Cortex of kidney (tissue), 1 donor: ENCODE measurements at places on chromosomes 2 and 18.

GRCh38 chr18:56161566-56162260, 476.7 kb downstream of the TXNL1 start:
- DNase-seq = no peak

GRCh38 chr2:222535477-222535876, 111.1 kb downstream of the SGPP2 start:
- DNase-seq = no peak

GRCh38 chr2:238787501-238787900, 60.4 kb upstream of the TWIST2 start:
- DNase-seq = no peak

DNA sequence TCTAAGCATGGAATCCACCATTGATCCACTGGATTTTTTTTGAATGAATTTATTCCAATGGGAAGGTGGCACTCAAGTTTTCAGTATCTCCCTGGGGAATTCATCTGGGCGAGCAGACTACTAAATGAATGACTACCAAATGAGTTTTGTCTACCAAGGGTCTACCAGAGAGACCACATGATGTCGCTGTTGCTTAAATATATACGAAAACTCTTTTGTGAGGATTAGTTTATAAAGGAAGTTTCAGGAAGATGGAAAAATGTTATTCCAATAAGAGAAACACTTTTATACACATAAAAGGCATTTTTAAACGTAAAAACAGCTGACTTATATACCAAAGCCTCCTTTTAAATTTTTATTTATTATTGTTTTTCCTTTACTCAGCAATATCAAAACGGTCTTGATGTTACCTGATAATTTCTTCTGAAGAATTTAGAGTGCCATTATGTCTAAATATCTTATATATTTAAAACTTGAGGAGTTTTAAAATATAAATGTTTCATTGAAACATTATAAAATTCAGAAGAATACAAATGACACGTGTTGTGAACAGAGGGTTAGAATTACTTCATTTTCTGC, 139.7 kb downstream of the HRH4 start:
- no peak for DNase-seq

DNA sequence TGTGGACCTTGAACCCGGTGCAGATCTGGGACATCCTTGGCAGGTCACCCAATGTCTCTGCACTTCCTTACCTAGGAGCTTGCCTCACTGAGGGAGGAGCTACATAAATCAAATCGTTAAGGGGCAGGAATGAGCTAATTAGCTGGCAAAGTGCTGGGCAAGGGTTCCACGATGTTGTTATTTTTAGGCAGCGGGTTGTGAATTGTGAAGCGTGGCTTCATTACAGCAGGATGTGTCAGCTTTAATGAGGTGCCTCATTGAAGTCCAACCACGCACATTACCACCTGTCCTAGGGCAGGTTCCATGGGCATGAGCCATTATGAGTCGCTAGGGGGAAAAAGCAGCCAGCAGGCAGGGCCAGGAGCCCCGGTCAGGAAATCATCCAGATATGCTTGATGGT, 127.0 kb upstream of the AGAP1 start:
- no peak for DNase-seq

- no peak for DNase-seq
These were observed 2.4 kb downstream of the RTKN start for GRCh38 chr2:74439373-74439772.

DNA sequence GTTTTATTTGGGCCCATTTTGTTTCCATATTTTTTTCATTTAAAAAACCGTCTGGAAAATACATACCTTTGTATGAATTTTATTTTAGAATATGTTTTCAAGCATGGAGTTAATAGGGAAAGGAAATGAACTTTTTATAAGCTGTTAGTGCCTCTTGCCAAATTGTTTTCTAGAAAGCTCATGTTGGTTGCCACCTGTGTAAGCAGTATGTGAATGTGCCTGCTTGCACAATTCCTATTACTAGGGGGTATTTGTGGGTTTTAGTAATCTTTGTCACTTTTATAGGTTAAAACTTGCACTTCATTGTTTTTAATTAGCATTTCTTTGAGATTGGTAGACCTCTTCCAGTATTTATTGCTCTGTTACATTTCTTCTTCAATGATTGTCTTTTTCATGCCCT, 107.3 kb downstream of the TANC1 start:
- DNase-seq = no peak

GRCh38 chr2:41500895-41501294, 546.9 kb upstream of the PKDCC start:
- DNase-seq = no peak

DNA sequence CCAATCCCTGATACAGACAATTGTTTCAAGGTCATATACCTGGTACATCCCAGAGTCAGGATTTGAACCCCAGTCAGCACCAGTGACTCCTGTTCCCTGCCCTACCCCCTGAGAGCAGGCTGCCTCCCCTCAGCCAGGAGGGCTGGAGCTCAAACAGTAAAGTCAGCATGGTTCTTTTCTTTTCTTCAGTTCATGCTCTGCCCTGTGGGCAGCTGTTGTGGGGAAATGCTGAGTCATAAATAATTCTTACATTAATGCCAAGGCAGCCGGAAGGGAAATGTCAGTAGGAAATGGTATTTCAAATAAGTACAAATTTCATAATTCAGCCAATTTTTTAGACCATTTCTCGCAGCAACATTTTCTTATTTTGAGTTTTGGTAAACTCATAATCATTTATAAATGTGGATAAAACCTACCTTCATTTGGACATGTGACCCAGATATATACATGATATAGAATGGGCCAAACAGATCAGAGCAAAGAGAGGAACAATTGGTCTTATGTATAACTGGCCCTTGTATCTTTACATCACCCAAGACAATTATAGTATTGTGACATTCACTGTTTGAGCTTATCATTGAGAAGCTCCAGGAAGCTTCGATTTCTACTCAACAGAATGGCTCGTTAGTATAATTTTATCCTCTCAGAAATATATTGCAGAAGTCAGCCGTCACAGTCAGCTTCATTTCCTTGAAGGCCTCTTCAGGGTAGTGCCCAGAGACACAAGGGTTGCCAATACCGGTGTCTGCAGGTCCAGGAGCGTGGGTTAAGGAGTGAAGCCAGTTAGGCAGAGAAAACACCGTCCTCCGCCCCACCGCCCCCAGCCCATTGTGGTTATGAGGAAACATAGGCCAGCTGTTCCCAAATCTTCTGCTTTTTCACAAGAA, 28.0 kb upstream of the SCYGR1 start:
- no peak for DNase-seq

DNA sequence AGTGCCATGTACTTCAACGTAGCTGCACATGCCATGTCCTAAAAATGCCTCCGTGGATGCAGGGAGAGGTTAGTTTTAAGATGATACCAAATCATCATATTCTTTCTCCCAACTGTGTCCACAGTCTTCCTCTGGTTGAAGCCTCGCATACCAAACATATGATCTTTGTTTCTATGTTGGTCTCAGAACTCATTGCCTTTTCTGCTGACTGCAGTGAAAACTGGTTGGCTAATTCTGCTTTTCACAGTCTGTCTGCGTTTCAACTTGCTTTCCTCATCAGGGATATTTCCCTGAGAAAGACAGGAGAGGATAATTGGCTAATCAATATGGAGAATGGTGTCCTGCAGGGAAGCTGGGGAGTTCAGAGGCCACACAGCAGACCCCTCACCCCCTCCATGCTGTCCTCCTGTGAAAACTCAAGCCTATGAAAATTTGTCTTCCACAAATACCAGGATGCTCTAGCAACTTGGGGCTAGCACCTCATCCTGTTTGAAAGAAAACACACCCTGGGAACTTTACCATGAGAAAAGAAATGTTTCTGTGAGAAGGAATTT, 192.2 kb upstream of the PXDN start:
- no peak for DNase-seq

DNA sequence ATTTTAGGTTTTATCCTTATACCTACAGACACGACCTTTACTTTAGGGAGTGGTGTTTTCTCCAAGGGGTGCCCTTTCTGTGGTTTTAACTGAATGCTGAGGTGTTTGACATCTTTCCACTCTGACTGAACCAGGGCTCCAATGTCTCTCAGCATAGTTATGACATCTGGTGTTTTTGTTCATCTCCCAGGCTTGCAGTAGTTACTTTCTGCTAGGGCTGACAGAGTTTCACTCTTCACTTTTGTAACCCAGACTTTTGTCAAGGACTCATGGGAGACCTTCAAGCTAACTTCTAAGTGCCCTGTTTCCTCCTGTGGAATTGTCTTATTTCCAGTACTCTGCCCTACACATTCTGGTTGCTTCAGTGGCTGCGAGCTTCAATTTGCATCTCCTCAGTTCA, 103.1 kb downstream of the CCDC85A start:
- no peak for DNase-seq

DNA sequence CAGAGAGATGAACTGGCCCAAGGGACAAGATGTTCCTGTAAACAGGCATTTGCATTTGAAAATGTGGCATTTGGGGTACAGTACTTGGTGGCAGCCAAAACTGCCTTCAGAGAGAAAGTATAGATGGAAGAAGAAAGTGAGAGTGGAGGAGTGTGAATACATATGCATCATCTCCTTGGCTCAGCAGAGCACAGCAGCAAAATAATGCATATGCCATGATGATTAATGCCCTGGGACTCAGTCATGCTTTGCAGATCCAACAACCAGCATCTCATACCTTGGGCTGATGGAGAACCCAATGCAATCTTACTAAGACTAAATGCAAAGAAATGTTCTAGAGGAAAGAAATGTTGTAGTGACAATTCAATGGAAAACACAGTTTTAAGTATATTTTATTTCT, 29.7 kb upstream of the CYTIP start:
- no peak for DNase-seq

GRCh38 chr18:44041553-44041952, 639.1 kb upstream of the SETBP1 start:
- DNase-seq = no peak

DNA sequence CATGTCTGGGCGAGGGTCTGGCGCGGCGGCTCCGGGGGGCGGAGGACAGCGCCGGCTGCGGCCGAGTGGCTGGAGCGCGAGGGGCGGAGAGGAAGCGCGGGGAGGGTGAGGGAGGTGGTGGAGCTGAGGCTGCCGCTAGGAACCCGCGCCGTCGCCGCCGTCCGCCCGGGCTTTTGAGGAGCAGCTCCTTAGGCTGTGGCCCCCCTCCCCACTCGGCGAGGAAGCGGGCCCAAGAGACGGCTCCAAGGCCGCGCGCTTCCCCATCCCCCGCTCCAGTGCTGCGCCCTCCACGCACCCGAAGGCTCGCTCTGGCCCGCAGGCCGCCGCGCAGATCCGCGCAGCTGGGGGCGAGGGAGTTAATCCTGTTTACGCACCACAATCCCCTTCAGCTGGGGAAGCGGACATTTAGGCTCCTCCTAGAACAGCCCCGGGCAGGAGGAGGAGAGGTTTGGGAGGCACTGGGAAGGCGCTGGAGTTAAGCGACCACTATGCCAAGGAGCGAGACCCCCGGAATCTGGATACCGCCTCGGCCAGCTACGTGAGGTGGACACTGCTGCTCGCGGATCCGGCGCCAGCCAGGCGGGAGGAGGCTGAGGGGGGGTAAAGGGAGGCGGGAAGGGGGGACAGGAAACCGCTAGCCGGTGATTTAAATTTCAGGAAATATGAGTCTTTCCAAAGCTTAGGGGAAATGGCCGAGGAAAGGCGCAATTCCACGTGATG, at the start of gene CNRIP1:
Gene CNRIP1 (minus strand): TSS at position 552 of the 720 bp plus-strand sequence. CDS start 549 bp downstream, at position 3.
- DNase-seq = no peak

DNA sequence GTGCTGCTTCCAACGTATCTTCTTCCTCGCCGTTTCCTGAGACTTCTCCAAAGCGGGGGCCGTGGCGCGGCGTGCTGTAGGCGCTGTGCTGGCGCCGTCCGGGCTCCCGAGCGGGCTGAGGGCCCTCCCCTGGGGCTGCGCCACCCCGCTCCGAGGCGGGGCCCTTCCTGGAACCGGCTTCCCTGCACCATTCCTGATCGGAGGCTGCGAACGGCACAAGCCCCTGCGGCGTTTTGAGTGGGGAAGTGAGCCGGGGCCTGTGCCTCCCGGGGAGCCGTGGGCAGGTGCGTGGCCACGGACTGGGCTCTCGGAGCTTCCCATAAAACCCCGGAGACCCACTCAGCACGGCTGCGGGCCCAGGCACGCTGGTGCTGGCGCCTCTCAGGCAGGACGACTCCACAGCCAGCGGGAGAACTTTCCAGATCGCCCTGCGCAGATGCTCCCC, 74.7 kb downstream of the PSMG2 start:
- no peak for DNase-seq

DNA sequence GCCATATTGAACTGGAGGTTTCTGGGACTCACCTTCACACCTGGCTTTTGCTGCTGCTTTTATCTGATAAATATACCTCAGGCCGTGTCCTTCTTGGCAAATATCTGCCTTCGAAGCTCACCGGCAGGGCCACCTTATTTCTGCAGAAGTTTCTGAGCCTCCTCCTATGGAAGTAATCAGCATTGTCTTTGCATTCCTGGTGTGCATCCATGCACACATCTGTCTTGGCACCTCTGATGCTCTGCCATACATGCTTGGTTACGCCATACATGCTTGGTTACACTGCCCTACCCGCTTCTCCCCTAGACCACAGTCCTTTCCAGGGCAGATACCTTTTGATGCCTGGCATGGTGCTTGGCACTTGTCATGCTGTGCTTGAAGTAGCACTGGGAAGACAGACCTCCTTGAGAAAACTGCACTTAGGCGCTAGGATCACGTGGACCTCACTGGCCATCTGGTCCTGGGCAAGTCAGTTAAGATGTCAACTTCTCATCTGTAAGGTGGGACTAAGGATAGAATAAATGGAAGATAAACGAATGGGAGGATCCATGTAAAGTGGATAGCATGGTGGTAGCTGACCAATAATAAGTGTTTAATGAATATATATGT, 66.8 kb downstream of the ZNF236 start:
- DNase-seq = no peak

- no peak for DNase-seq
These were observed 226.9 kb downstream of the CYRIA start for GRCh38 chr2:16438613-16439321.

DNA sequence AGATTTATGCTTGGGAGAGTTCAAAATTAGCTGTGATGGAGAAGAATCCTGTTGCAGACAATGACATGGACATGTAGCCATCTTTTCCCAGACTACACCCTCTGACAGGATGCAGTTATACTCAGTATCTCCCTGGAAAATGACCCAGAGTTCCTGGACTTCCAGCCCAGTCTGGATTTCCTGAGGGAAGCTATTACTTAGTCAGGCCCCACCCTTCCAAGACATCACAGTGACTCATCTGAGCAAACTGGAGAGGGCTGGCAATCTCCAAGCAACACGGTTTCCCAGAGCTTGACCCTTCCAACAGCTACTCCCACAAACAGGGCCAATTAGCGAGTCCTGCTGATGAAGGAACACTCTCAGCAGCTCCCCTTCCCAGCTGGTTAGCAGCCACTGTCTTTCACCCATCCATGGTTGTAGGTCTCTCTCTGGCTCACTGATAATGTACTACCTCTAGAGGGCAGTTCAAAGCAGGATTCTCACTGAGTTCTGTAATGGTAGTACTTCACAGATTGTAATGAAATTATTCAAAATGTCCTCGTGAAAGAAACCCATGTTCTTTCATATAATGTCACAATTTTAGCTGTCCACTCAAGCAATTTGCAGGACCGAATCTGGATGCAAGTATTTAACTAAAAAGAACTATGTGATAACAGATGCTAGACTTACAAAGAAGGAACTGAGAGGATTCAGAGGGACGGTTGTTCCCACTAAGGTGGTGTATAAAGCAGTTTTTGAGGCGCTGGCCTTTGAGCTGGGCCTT, 110.2 kb downstream of the MDH1 start:
- no peak for DNase-seq

GRCh38 chr18:74290794-74291471, 830 bp downstream of the CYB5A start:
- no peak for DNase-seq

GRCh38 chr2:24164416-24164973, 10.4 kb upstream of the FAM228A start:
- DNase-seq = no peak
